Head of caudate nucleus (tissue), 42 donors: ENCODE measurements at places on chromosomes 1 and 21.
A peak's percentile ranks its signal among the peaks of the same experiment; 100 is the strongest.

DNA sequence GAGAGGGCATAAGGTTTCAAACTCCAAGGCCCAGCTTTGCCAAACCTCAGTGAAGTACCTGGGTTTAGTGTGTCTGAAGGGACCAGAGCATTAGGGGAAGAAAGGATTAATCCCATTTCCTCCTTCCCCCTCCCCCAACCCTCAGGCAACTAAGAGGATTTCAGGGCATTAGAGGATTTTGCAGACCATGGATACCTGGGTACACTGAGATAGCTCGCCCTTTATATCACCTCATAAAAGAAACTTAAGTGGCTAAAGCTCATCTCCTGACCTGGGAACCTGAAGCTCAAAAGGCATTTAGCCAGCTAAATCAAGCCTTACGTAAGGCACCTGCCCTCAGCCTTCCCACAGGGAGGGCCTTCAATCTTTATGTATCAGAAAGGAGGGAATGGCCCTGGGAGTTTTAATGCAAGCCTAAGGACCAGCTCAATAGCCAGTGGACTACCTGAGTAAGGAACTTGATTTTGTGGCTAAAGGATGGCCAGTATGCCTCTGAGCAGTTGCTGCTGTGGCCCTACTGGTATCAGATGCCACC lies 26.4 kb upstream of the SMYD3 start:
- DNase-seq: no peak

DNA sequence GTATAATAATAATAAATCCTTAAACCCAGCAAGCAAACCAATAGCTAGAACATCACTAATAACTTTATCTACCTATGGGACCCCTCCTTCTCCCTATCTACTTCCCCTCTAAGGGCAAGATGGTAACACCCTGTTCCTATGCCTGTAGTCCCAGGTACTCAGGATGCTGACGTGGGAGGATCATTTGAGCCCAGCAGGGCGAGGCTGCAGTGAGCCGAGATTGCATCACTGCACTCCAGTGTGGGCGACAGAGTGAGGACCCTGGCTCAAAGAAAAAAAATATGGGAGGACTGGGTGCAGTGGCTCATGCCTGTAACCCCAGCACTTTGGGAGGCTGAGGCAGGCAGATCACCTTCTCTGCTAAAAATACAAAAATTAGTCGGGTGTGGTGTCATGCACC lies 143.1 kb upstream of the SLC45A1 start:
- DNase-seq: no peak

- no peak for DNase-seq
Measured at GRCh38 chr1:53218201-53218600, 2.2 kb downstream of the CZIB start.

DNA sequence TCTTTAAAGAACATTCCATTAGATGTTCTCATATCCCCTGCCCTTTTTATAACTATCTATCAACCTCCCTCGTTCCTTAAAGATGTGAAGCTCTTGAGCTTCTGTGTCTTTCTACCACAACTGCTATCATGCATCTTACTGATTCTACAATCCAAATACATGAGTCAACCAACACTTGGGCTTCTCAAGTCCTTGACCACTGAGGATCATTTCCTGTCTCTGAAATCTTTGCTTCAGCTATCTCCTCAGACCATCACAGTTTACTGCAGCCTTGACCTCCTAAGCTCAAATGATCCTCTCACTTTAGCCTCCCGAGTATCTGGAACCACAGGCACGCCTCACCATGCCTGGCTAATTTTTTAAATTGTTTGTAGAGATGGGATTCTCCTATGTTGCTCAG lies 75.2 kb downstream of the FMO4 start:
- no peak for DNase-seq

- DNase-seq: no peak
Measured at GRCh38 chr1:196933531-196934189, 9.9 kb upstream of the CFHR2 start.

- no peak for DNase-seq
Measured at GRCh38 chr1:3497521-3497920, 43.1 kb downstream of the ARHGEF16 start.

- no peak for DNase-seq
Measured at GRCh38 chr1:245195398-245195797, 40.6 kb downstream of the KIF26B start.

- DNase-seq: no peak
Measured at GRCh38 chr1:242008826-242009495, 10.1 kb upstream of the MAP1LC3C start.

- no peak for DNase-seq
Measured at GRCh38 chr21:35390013-35390776, 341.1 kb upstream of the RUNX1 start.

- DNase-seq: peak; percentile 34
Measured at GRCh38 chr1:21217812-21218596, 41.3 kb upstream of the EIF4G3 start.

DNA sequence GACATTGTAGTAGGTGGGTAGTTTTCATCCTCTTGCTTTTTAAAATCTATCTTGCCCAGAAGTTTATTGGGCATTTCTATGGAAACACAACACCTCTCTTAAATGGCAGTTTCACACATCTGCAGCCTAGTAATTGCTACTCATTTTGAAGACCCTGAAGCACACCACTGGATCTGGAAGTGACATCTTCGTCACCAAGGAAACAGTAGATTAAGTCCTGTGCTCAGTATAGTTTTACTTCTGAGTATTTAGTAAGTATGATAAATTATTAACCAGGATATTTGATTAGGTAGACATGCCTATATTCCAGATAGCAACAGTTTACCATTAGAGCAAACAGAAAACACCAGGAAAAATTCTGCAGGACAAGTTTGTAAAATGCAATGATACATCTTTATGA lies 48.7 kb downstream of the UCK2 start:
- DNase-seq: no peak

DNA sequence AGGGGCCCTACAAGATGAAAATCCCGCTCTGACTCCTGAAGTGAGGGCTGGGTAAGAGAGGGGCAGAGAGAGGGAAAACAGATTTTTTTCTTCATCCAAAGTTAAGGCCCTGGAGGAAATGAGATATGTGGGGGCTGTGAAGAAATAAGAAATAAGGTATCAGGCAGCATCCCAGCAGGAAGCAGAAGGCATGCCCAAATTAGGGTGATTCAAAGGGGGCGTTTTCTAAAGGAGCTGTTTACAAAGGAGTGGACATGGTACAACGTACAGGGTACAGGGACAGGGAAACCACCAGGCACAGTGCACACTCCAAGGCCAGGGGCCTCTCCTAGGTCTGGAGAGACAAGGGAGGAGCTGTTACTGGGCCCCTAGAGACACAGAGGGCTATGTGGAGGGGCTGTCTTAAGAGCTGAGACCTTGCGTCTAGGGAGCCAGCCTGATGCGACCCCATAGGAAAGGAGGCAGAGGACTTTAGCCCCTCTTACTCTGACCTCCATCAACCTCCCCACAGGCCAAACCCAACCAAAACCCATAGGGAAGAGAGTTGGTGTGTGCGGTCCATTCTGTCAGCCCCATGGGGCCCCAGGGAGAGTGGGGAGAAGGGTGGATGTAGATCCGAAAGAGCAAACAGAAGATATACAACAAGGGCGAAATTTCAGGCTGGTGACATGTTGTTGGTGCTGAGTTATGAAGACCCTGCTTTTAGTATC lies 38.6 kb downstream of the STYXL2 start:
- no peak for DNase-seq

- DNase-seq: no peak
Measured at GRCh38 chr1:38558500-38559445, 300.8 kb downstream of the RRAGC start.

- no peak for DNase-seq
Measured at GRCh38 chr1:231934797-231935196, 308.2 kb downstream of the DISC1 start.

- DNase-seq: no peak
Measured at GRCh38 chr1:159315381-159315780, 13.2 kb downstream of the FCER1A start.

DNA sequence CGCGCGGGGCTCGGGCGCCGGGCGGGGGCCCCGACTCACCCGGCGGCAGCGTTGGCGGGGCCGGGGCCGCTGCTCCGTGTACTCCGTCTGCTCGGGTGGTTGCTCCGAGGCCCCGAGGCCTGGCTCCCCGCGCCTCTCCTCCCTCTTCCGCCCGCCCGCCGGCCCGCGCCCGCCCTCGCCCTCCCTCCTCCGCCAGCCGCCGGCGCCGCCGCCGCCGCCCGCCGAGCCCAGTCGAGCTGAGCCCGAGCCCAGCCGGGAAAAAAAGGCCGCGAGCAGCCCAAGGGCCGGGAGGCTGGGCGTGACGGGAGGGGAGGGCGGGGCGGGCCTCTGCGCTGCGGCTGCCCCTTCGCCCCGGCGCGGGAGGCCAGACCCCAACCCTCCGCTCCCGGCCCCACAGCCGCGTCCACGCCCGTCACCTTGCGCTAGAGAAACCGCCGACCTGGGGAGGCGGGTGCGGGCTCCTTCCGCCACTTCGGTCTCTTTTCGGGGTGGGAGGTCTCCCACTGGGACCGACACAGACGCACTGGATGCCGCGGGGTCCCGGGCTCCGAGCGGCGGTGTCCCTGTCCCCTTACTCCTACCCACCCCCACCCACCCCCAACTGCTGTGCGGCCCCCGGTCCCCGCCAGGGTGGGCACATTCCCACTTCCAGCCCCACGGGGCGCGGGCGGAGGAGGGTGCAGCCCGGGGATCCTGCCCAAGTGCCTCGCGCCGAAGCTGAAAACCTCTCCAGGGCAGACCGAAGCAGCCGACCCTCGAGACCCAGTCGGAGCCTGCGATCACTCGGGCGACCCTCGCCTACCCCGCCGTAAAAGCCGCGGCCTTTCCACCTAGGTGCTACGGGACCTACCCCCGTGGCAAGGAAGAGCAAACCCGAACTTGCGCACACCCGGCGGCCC lies at the start of gene CERS2:
CERS2 (minus strand) TSS at position 256 of the 899 bp plus-strand sequence. CDS start 5,745 bp downstream, outside the sequence.
- no peak for DNase-seq

DNA sequence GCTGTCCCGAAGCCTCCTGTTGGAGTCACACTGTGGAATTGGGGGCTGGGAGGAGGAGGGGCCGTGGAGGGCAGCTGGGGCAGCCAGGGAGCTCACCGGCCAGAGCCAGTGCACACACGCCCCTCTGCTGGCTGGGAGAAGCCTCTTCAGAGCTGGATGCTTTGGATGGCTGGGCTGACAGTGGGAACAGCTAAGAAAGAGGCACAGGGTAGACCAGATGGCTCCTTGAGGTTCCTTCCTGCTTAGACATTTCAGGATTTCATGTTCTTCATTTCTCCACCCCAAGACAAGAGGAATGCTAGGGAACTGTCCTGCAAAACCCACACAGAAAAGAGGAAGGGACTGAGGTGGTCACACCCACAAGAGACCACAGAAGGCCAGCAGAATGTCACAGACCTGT lies 254.8 kb upstream of the VAMP3 start:
- DNase-seq: no peak

DNA sequence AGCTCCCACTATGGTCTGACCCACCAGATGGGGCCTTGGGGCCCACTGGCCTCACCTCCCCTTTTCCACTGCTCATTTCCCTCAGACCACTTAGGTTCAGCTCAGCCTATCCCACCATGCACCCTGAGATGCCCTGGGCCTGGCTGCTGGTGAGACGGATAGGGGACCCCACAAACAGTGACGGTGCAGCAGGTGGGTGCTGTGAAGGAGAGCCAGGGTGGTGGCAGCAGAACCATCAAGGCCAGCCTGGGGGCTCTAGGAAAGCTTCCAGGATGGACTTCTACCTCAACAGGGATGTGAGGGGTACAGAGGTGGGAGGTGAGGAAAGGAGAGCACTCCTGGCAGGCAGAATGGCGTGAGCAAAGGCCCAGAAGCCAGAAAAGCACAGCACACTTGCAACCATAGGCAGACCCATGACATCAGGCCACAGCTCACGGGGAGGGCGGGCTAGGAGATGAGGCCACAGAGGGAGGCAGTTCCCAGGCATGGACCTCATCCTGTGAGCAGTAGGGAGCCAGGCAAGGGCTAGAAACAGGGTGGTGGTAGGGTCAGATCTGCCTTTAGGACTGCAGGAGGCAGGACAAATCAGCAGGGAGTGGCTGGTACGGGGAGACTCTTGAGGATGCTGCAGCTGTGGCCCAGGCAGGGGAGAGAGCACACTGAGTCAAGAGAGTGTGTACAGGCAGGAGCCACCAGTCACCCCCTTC lies 23.1 kb downstream of the CYB5RL start:
- DNase-seq: no peak

GRCh38 chr1:4655674-4656532 lies 1.5 kb downstream of the AJAP1 start:
- DNase-seq: peak; percentile 93

- no peak for DNase-seq
Measured at GRCh38 chr1:53862507-53862906, 24.4 kb upstream of the NDC1 start.

GRCh38 chr1:9143250-9143649 lies 14.3 kb upstream of the GPR157 start:
- DNase-seq: no peak

DNA sequence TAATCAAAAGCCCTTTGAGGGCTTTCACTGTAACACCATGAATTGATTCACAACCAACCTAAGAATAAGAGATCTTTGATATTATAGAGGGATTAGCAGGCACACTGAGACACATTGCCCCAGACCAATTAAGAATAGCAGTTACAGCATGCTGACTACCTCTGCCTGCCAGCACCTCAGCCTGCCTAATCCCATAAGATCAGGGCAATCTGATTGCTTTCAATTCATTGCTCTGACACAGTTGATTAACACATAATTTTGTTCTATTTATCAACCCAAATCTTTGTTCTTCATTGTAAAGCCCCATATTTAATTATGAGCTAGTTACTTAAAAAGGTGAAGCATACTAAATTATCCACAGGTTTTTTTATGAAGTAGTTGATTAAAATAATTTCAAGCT lies 548.8 kb upstream of the ZP4 start:
- no peak for DNase-seq
